NCI-H524 treated with DMSO at 0.1 percent for 48 hours (cell line): ENCODE measurements at places on chromosomes 11 and 22.

GRCh38 chr11:2517386-2518064, 72.7 kb downstream of the KCNQ1 start:
- no peak for DNase-seq

DNA sequence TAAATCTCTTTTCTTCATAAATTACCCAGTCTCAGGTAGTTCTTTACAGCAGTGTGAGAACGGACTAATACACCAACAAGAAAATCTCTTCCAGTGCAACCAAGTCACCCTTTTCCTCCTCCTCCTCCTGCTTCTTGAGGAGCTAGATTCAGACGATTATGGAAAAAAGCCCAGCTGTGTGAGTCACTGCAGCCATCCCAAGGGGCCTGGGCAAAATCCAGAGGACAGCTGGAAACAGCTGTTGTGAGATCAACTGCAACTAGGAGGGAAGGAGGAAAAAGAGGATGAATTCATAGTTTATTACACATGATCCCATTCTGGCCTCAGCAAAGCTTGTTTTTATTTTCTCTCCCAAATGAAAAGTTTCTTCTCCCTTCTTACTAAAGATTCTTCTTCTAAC, 32.9 kb downstream of the RBFOX2 start:
- no peak for DNase-seq

DNA sequence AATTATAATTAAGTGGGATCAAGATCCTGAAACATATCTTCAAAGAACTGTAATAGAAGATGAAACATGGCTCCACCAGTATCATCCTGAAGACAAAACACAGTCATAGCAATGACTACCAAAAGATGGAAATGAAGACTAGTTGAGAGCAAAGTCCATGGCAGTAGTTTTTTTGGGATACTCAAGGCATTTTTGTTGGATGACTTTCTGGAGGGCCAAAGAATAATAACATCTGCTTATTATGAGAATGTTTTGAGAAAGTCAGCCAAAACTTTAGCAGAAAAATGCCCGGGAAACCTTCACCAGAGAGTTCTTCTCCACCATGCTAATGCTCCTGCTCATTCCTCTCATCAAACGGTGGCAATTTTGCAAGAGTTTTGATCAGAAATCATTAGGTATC, 809.4 kb upstream of the RAG2 start:
- DNase-seq: no peak

DNA sequence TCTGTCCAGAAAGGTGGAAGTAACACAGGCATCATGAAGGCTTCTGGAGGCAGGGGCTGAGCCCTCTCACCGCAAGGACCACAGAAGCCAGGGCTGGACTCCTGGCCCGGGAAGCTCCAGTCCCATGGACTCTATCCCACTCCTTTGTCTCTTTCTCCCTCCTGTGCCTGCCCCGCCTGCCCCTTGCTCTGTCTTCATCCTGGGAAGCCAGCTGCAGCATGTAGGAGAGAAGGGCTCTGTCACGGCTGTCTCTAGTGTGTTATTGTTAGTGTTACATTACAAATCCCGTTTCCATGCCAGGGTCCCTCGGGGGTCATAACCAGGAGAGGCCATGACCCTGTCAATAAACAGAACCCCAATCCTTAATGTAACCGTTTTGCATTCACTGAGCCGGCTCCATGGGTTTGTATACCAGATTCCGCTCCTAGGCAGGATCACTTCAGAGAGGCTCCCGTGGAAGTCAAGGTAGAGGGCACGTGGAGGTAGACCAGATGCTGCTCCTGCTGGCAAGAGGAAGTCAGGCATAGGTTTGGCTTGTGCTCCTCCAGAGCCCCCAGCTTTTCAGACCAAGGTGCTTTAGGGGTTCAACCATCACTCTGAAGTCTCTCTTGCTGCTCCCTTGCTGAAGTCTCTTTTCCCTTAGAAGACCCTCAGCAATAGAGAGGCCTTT, 293.2 kb downstream of the ETS1 start:
- DNase-seq: no peak

- DNase-seq: no peak
These were observed 16.0 kb downstream of the FZD4 start for GRCh38 chr11:86938900-86939880.

DNA sequence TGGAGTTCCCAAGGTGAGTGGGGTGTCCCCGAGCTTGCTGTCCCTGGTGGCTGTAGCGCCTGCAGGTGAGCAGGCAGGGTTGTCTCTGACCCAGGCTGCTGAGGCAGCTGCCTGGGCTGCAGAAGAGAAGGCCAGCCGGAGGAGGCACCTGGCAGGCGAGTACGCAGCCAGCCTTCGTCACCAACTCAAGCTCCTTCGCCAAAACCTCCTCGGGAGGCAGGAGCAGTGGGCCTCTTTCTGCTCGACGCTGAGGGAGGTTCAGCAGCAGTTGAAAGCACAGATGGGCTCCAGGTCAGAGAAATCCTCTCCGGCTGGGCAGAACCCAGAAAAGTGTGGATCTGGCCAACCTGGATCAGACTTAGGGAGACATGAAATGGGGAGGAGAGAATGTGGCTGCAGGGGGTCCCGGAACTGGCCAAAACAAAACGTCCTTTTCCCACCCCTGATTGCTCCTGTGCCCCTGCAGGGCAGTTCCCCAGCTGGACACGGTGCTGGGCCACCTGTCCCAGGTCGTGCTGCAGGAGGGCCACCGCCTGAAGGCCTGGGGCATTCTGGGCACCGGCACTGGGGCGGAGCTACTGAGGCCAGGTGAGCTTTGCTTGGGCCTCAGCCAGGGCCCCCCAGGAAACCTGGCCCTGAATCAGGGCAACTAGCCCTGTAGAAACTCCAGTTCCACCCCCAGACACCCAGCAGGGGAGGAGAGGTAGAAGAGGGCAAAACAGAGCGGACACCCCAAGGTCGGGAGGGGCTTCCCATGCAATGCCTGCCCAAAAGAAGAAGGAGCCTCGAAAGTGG, 56.7 kb downstream of the BTG4 start:
- no peak for DNase-seq

DNA sequence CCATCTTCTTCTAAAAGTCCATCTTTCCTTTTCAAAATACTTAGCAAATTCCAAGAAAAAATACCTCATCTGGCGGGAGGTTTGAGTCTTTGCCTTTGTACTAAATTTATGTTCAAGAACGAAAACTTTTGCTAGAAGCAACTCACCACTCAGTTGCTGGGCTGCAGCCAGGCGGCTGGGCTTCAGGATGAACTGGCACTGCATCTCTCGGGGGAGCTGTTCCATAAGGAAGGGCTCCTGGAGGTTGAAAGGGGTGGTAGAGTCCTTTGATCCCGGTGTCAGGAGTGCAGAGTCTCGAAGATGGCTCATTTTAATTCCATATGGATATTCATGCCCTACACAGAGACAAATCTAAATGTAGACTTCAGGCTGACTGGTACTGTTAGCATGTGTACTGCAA, 105.8 kb downstream of the ARHGAP20 start:
- no peak for DNase-seq

- DNase-seq: no peak
These were observed 27.0 kb downstream of the CUL5 start for GRCh38 chr11:108035690-108036089.

DNA sequence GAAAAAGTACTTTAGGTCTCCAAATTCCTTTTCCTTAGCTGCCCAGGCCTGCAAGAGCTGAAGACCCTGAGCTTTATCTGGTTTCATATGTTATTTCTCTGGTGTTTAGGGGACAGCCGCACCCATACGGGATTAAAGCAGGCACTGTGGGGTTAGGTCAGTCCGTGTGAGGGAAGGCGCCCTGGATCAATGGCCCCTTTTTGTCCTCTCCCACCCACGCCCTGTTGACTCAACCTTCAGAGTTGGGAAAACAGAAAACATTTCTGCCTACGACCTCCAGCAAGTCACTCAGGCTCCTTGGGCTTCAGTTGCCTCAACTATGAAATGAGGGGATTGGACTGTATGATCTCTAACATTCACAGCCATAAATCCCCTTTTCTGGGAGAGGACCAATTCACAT, 55.2 kb upstream of the BARX2 start:
- DNase-seq: no peak

GRCh38 chr11:12704049-12704448, 29.8 kb downstream of the TEAD1 start:
- DNase-seq: no peak
